CD4-positive, CD25-positive, alpha-beta regulatory T cell (primary cell): ENCODE measurements at places on chromosomes 6 and 20. TPM values are rescaled to one million over a fixed set of nuclear protein-coding genes. Genes with fewer than 3 reads are reported as not detected.
A peak's percentile ranks its signal among the peaks of the same experiment; 100 is the strongest.

GRCh38 chr6:106555767-106556166 is 73.5 kb downstream of the RTN4IP1 start:
- DNase-seq: no peak

DNA sequence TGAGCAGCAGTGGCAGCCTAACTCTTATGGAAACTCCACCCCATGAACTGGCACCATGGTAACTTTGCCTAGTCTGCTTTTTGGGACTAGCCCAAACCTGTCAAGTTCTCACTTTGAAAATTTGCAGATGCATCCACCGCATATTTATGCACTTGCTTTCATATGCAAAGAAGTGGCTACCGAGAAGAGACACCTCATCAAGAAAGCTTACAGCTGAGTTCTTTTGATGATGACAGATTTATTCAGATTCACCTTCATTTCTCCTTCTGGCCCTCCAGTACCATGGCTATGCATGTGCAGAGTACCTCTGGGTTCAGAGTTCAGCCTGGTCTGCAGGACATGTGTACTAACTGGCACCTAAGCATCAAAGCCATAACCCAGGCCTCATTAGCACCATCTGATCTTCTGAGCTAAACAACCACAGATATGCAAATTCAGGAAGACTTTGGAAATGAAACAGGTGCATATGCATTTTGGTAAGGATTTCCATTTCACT is 154.3 kb upstream of the TENT5A start:
- DNase-seq: no peak

DNA sequence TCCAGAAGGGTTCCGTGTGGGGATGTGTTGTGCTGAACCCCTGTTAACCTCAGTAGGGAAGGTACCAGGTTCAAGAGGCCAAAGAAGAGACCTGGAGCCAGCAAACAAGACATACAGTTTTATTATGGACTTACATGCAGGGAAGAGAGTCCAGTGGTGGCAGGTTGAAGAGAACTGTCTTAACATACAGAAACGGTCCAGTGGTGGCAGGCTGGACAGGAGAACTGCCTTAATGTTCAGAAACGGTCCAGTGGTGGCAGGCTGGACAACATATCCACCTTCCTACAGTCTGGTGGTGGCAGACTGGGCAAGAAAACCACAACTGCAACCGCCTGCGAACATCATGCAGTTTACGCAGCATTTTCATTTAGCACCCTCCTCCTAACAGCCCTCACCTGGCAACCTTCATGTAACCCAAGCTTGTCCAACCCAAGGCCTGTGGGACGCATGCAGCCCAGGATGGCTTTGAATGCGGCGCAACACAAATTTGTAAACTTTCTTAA is 75.9 kb downstream of the PHACTR3 start:
- no peak for DNase-seq

DNA sequence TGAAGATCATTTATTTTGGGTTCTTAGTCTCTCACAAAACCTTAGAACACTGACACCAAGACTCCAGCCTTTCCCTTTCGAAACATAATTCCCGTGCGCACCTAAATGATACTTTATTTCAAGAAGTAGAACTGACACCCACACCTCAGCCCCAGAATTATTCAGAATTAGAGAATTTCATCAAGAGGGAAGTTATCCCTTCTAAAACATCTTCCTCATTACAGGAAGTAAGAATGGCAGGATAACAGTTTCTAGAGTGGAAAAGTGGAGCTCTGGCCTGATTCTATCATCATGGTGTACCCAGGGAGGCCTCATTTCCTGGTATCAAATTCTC is 1.4 kb upstream of the SRXN1 start:
- DNase-seq: no peak

DNA sequence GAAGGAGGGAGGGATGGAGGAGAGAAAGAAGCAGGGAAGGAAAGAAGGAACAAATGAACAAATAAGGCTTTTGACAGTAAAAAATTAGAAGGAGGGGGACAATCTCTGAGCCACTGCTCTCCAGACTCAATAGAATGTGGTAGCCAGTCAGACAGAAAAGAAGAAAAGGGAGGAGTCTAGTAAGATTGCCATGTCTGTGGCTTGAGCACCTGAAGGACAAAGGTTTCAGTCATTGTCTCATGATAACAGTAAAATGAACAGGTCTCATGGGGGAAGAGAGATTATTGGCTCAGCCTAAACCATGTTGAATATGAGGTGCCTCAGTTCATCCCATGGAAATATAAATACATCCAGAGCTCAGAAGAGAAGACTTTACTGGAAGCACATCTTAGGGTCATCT is 14.0 kb upstream of the LOC128125822 start:
- no peak for DNase-seq

DNA sequence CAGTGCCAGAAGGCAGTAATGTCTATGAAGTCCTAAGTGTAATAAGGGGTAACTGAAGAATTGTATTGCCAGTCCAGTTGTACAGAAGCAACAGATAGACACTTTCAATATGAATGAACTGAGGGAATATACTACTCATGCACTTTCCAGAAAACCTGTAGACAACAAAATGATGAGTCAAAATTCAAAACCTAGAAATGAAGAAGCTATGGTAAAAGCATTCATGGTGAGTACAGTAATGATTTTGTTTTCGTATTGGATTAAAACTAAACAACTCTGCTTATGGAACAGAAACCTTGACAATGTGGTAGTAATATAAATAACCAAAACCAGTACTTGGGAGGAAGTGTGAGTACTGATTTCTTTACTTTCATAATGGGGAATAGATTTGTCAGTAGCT is 35.0 kb downstream of the ARMC2 start:
- peak; percentile 28 for DNase-seq

DNA sequence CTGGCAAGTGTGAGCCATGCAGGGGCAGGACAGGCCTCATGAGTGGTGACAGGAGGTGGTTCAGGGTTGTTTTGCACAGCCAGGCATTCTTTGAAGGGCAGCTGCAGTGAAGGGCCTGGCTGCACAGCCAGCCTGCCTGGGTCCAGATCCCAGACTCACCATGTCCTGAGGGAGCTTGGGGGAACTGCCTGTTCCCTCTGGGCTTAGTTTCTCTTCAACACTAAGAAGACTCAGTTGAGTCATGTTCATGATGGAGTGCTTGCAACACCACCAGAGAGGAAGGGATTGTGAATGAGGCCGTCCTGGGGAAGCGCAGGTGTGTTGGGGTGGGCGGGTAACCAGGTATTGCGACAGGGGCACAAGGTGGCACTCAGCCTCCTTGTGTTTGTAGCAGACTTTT is 102.4 kb downstream of the CDH26 start:
- no peak for DNase-seq

DNA sequence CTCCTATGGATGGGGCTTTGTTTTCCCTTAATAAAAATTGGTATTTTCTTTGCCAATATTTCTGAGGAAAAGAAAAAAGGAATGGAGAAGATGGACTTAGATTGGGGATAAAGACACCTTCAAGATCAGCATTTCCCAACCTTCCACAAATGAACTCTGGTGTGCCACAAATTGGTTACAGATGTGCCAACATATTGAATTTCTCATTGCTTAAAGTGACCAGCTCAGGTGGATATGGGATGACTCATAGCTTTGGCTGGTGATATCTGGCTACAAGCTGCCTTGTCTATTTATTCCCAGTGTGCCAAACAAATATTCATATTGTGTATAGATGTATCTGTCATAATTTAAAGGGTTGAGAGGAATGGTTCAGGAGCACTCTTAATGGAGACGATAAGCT is 32.5 kb downstream of the THEMIS start:
- no peak for DNase-seq

SDCBP2 gene
- 1.2 TPM for total RNA-seq

GSTA3 gene
- not detected for total RNA-seq

BPIFA1 gene
- not detected for total RNA-seq

PTGIS gene
- not detected for total RNA-seq

TAAR2 gene
- total RNA-seq: not detected

PACRG gene
- total RNA-seq: 0.44 TPM
